Right renal pelvis (tissue), 4 donors: ENCODE measurements at places on chromosomes 7 and 10. TPM values are rescaled to one million over a fixed set of nuclear protein-coding genes. Genes with fewer than 3 reads are reported as not detected.

DNA sequence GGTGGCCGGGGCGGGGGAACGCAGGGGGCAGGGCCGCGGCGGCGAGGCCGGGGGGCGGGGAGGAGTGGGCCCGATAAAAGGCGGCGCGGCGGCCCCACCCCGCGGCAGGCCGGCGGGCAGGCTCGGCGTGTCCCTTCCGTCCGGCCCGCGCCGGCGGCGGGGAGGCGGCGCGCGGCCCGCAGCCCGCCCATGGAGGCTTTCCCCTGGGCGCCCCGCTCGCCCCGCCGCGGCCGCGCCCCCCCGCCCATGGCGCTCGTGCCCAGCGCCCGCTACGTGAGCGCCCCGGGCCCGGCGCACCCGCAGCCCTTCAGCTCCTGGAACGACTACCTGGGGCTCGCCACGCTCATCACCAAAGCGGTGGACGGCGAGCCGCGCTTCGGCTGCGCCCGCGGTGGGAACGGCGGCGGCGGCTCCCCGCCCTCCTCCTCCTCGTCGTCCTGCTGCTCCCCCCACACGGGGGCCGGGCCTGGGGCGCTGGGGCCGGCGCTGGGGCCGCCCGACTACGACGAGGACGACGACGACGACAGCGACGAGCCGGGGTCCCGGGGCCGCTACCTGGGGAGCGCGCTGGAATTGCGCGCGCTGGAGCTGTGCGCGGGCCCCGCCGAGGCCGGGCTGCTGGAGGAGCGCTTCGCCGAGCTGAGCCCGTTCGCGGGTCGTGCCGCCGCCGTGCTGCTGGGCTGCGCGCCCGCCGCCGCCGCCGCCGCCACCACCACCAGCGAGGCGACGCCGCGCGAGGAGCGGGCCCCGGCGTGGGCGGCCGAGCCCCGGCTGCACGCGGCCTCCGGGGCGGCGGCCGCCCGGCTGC is at the start of gene NANOS1:
Gene NANOS1, plus strand, starts transcription at position 102 of the 808 bp plus-strand sequence. Its CDS starts 88 bp downstream, at position 190.
- no peak for DNase-seq

- peak; percentile 26 for DNase-seq
These were observed 151.5 kb upstream of the FAM3C start for GRCh38 chr7:121547544-121548092.

DNA sequence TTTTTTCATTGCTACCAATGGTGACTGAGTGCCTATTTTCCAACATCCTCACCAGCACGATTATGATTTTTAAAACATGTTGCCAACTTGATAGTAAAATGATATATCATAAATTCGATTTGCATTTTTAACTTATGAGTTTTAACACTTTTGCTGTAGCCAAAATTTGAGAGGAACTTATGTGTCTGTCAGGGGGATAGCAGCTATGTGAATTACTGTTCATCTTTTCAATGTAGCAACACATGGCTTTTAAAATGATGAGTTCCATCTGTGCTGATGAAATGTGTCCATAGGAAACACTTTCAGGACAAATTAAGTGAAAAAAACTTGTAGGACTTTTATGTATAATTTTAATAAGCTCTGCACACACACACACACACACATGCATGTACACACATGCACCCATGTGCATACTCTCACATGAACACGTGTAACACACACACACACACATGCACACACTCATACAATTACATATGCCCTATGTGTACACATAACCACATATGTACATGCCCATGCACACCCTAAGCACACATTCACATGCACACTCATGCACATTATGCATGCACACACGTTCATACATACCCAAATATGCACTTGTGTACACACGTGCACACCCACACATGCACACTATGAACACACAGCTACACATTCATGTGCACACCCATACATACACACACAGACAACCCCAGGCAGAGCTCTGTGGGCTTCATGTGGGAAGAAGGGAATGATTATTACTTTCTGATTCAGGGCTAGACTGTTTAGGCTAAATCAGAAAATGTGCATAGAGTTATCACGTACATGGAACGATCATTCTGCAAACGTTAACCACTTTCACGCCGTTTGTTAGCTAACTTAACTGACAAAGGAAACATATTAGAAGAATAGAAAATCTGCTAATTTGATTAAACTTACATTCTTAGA is 68.9 kb downstream of the C10orf143 start:
- DNase-seq: no peak

DNA sequence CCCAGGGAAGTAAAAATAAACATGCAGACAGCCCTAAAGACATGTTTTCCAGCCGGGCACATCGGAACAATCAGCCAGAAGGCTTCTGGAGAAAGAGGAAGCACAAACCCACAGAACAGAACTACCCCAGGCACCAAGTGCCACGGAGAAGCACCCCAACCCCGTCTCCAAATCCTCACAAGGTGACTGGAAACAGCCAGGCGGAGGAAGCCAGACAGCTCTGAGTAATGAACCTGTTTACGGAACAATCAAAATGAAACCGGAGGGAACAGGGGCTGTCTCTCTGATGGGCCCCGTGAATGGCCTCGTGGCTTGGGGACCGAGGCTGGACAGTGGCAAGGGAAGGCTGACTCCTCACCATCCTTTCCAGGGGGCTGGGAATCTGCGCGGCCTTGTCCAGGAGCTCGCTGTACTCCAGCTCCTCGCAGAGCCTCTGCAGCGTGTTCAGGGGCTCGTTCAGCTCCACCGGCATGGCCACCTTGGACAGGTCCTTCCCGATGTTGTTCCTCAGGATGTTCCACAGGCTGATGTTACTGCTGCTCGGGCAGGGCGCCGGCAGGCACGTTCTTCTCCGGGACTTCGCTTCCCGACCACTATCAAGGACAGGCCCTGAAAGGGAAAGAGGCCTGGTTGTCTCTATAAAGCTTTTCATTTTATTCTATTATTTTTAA is 77.0 kb upstream of the GSDME start:
- no peak for DNase-seq

- DNase-seq: no peak
These were observed 16.7 kb upstream of the FGL2 start for GRCh38 chr7:77216181-77216845.

DNA sequence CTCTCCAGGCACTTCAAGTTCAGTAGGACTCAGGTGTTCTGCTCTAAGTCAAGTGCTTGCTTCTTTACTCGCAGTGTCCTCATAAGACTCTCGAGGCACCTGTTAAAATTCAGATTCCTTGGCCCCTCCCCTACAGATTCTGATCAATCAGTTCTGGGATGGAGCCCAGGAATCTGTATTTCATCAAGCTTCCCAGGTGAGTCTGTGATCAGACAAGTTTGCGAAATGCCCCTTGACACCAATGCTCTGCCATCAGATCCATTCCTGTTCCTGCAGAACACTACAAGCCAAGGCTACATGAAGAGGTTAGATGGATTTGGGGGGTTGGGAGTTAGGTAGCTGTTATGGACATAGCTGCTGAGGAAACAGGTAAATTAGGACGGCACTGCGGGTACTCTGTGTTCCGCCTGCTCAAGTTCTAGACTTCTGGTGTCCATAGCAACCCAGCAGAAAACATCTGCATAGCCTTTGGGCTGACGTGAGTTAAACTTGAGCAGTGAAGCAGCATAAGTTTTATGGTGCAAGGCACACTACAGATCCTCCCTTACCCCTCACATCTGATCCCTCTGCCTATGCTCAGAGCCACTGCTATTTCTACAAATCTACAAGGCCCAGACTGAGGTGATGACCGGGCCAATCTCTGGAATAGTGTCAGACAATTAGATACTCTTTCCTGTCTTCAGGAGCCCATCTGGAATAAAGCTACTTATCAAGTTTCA is 6.8 kb upstream of the NCOA4 start:
- DNase-seq: peak; percentile 9

DNA sequence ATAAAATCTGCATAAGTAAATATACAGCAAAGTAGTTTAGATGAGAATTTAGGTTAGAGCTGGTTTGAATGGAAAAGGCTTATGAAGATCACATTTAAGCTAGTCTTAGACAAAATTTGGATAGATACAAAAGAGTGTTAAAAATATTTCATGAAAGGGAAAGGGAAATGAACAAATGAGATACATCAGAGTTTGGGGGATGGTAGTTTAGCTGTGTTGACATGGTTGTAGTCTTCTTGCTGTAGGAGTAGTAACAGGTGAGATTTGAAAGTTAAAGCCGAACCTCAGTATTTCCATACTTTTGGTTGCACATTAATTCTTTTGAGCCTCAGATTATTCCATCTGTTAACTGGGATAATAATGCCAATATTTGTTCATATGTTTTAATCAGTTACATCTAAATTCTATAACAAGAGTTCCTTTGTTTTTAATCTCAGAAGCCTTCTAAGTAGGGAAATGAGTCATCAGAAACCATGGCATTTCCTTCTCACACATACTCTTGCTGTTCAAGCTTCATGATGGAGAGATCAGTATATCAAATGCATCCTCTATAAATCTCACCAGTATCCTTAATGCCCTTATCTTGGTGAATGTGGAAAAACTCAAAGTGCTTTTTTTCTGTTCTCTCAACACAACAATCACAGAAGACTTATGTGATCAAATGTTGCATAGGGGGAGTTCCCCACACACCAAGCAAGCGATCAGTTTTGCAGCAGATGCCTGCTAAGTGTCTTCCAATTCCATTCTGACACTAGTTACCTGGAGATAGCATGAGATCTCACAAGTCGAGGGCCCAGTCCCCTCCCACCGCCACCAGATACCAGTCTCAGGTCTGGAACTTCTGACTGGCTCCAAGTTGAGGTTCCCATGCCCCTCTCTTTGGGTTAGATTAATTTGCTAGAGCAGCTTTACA is 84.7 kb downstream of the MAPK8 start:
- no peak for DNase-seq

GRCh38 chr10:58266003-58266825 is 1.5 kb downstream of the IPMK start:
- no peak for DNase-seq

DNA sequence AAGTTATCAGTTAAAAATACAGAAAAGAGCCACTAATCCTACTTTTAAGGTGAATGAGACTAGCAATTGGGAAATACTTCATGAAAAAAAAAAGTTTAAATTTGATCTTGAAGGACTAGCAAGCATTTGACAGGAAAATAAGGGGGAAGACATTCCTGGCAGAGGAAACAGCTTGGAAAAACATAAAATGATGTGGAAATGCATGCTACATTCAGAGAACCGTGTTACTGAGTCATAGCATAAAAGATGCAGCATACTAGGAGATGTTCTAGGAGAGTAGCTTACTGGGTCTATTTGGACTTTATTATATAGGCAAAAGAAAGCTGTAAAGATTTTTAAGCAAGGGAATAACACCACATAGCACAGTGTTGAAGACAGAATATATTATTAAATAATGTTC is 108.6 kb upstream of the COL1A2 start:
- DNase-seq: no peak

DNA sequence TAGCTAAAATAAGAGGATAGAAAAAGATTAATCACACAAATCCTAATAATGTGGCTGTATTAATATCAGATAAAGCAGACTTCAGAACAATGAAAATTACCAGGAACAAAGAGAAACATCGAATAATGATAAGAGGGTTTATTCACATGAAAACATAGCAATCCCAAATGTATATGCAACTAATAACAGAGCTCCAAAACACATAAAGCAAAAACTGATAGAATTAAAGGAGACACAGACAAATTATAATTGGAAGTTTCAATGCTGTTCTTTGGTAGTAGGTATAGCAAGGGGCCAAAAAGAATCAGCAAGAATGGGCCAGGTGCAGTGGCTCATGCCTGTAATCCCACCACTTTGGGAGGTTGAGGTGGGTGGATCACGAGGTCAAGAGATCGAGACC is 23.4 kb upstream of the DNAAF5 start:
- DNase-seq: no peak

DNA sequence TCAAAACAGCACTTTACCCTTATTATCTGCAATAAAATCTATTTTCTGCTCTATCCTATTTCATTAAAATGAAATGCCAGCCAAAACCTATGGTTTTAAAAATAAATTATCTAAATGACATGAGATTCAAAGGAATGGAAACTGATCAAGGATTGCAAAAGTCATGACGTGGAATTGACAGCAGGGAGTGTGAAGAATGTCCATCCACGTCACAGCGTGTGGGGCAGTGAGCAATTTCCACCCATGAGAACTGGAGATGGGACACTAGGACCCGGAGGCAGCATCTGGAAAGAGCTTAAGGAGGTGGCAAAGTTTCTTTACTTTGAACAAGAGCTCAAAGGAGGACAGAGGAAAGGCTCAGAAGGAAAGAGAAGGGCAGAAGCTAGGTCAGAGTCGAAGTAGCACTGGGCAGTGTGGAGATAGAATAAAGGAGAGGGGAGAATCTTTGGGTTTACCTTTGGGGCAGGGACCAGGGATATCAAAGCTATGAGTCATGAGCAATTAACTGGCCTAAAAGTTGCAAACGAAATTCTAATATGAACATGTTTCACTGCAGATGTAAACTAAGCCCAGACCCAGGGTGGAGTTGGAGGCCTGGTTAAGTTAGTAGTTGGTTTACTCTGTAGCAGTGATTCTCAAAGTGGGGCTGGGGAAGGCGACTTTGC is 24.9 kb upstream of the STK17A start:
- DNase-seq: no peak

DNA sequence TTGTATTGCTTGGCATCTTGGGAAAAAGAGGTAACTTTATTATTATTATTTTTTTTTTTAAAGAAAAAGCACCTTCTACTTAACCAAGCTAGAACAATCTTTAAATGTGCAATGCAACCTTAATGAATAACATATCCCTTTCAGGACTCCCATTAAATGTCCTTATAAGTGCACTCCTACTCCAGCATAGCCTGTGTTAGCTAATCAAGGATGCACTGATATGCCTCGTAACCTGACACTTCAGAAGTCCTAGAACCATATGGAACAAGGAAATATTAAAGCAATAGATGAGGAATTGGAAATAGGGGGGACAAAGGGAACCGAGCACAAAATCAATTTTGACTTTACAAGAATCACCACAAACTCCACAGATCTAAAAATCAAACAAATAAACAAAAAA is 522.4 kb downstream of the PARD3 start:
- no peak for DNase-seq

DNA sequence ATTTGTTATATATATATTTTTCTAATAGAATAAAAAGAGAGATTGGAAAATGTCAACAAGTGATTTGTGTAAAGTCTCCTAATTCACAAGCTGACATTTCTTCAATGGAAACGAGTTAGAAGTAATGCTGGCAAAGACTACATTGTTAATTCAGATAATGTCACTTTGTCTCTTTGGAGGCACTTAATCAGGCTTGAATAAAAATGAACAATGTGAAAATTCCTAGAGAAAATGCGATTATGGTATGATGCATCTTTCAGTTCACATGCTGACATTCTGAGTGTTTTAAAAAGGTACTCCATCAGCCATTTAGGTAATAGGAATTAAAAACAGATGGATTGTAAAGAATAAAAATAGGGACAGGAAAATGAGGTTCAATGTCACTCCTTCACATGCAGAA is 100.1 kb downstream of the SLC13A1 start:
- no peak for DNase-seq

FAM25C gene
- not detected for polyA plus RNA-seq

STRIP2 gene
- 2.9 TPM for polyA plus RNA-seq

SPAM1 gene
- not detected for polyA plus RNA-seq

STAG3 gene
- 12.0 TPM for polyA plus RNA-seq

OPN1SW gene
- 1.1 TPM for polyA plus RNA-seq

TIAL1 gene
- 194 TPM for polyA plus RNA-seq

ACSM6 gene
- polyA plus RNA-seq: 0.27 TPM

TAS2R4 gene
- 2.4 TPM for polyA plus RNA-seq

FKBP6 gene
- 0.13 TPM for polyA plus RNA-seq

TNKS2 gene
- 54.0 TPM for polyA plus RNA-seq

DYDC2 gene
- 2.4 TPM for polyA plus RNA-seq
